A549 treated with Mapracorat at 1 μM for 4 hours (cell line): ENCODE measurements at places on chromosomes 2 and 18. TPM values are rescaled to one million over a fixed set of nuclear protein-coding genes. Genes with fewer than 3 reads are reported as not detected.

The ZNF514 gene
- total RNA-seq: 5.9 to 7.7 TPM (median 6.2 TPM) in 5 replicates

The TMEM185B gene
- total RNA-seq: 41.7 to 48.9 TPM (median 47.7 TPM) in 5 replicates

The PID1 gene
- 3.7 to 4.4 TPM (median 4.0 TPM) in 5 replicates for total RNA-seq

The CCDC85A gene
- 0.22 to 0.27 TPM (median 0.24 TPM) in 5 replicates for total RNA-seq

The GKN1 gene
- 0.30 to 1.00 TPM (median 0.56 TPM) in 5 replicates for total RNA-seq
